Fibroblast of gingiva (primary cell): ENCODE measurements at places on chromosomes 12 and 14.

GRCh38 chr12:2693244-2693860 lies 101.4 kb upstream of the FKBP4 start:
- no peak for DNase-seq

DNA sequence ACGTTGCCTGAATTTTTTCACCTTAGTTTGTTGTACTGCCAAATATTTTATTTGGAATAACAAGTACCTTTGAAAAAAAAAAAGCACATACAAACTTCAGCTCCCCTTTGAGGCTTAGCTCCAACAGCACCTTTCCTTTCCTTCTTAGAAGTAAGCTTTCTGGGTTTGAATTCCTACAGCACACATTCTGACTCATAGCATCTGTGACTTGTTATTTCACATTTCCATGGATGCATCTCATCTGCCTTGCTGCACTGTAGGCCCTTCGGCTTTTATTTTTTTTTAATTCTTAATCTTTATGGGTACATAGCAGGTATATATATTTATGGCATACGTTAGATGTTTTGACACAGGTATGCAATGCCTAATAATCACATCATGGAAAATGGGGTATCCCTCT lies 7.2 kb downstream of the LGALS3 start:
- peak; percentile 46 for DNase-seq

GRCh38 chr14:56202256-56202655 lies 84.0 kb downstream of the PELI2 start:
- DNase-seq: no peak

- no peak for DNase-seq
Measured at GRCh38 chr12:41794336-41794735, 350.3 kb downstream of the GXYLT1 start.

DNA sequence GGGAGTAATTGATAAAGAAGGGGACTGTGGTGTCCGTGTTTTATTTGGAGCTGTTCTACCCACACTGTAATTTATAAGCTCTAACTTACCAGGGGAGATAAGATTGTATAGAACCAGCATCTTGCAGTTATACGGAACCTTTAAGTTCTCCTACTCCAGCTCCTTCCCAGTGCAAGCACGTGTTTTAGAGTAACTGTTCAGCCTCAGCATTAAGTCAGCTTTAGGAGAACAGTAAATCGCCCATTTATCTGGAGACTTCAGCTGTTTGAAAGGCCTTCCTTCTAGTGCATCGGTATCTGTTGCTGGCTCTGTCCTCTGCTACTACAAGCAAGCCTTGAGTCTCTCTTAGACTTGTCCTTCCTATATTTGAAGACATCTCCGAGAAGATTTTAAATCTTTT lies 95.6 kb downstream of the ETV6 start:
- DNase-seq: no peak

- peak; percentile 64 for DNase-seq
Measured at GRCh38 chr14:99737451-99737951, 53.4 kb downstream of the CYP46A1 start.

GRCh38 chr12:21715386-21715785 lies 57.7 kb upstream of the LDHB start:
- no peak for DNase-seq

- DNase-seq: no peak
Measured at GRCh38 chr12:94779485-94779884, 129.1 kb upstream of the TMCC3 start.

DNA sequence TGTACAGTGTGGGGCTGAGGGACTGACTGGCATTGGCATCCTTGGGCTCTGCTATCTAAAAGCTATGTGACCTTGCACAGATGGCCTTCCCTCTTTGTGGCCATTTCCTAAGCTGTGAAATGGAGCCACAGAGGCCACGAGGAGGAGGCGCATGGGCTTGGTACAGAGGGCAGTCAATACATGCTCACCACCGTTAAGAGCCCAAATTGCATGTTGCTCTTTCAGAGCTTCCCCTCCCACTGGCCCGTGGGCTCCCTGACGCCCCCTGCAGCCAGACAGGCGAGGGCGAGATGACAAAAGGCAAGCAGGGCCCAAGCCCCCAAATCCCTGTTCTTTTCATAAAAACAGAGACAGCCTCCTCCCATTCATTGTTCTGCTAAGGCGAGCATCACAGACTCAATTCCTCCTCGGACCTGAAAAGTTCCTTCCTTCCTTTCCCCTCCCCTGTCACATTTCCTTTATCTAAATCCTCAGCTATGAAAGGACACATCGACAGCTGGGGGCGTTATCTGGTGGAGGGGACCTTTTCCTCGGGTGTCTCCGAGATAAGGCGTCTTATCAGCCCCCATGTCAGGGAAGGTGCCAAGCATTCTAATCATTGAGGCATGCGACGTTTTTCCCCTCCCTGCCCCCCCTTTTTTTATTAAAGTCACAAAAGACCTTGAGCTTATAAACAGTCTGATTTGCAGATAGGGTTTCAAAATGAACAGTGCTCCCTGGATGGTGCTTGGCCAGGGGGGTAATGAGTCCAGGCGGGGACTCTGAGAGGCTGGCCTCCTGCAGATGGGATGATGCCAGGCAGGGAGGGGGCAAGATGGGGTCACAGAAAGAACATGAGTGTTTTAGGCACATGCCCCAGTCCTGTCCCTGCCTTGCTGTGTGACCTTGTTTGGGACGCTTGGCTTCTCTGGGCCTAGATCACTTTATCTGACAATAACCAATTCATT lies 26.4 kb downstream of the FAM222A start:
- no peak for DNase-seq

- DNase-seq: peak; percentile 22
Measured at GRCh38 chr12:111981987-111982386, 31.0 kb downstream of the TMEM116 start.

DNA sequence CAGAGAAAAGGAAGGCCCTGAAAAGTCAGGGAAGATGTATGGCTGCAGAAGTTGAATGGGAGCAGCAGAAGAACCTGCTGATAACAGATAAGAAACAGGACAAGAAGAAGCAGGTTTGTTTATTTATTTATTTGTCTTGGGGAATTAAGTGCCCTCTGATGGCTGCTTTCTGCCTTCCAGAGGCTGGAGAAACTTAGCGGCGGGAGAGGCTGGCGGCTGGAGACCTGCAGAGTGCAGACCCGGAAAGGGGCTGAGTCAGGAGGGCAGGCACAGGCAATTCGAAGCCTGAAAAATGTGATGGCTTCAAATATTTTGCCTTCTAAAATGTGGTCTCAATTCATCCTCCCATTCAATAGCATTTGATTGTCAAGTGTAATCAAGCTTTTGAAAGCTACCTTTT lies 168.2 kb upstream of the GZMB start:
- no peak for DNase-seq

GRCh38 chr12:129145381-129145780 lies 292.1 kb downstream of the GLT1D1 start:
- DNase-seq: no peak

GRCh38 chr12:121145221-121145620 lies 12.5 kb downstream of the P2RX7 start:
- DNase-seq: no peak

- DNase-seq: no peak
Measured at GRCh38 chr14:27077214-27077613, 479.4 kb upstream of the NOVA1 start.

- DNase-seq: no peak
Measured at GRCh38 chr12:10086387-10086786, 12.4 kb downstream of the CLEC1A start.

GRCh38 chr12:51318846-51319599 lies 5.0 kb downstream of the BIN2 start:
- DNase-seq: no peak

DNA sequence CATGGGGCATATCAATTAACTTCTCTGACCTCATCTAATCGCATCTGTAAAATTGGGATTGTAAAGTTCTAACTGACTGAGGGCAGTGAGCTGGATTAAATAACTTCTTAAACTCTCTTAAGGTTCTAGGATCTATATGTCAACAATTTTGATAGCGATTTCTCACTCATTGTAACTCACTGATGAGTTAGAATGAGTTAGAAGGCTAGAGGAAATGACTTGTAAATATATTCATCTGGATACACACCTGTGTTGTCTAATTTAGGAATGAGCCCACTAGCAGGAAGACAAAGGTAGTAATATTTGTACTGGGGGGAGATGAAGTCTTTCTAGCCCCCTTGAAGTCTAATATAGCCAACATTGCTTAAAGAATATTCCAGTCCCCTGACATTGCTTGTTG lies 46.3 kb upstream of the CERS5 start:
- DNase-seq: no peak

DNA sequence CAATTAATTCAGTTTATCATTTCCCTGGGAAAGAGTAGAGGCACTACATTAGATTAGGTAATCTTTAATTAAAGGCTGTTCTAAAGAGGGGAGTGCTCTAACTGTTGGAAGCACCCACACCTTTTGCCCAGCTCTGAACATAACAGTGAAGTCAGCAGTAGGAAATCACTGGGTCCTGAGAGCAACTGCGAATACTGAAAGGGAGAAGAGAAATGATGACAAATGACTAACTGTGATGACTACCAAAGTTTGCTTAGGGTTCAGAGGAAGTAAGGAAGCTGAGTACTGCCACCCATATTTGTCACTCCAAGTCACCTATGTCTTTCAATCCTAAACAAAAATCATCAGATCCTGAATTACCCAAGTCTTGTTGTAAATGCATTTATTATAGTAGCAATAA lies 140.6 kb downstream of the EPS8 start:
- DNase-seq: no peak

GRCh38 chr14:58717211-58717610 lies 79.4 kb downstream of the DACT1 start:
- no peak for DNase-seq

GRCh38 chr12:32360956-32361355 lies 38.4 kb upstream of the FGD4 start:
- DNase-seq: no peak

DNA sequence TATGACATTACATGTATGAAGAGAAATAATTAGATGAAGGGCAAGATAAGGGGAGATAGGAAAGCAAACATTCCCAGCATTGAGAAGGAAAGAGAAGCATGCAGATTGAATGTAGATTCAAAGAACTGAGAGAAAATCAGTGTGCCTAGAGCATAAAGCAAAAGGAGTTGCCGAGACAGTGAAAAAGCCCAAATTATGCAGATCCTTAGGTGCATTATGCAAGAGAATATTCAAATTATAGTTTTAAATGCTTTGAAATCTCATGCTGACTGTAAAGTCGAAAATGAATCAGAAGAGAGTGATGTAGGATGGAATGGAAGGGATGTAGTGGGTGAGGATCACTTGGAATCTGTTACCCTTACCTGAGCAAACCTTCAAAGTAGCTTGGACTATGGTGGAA lies 49.9 kb downstream of the PPP4R4 start:
- no peak for DNase-seq

GRCh38 chr12:115932066-115932465 lies 345.4 kb downstream of the MED13L start:
- DNase-seq: no peak

GRCh38 chr12:6321905-6322304 lies 11.4 kb downstream of the PLEKHG6 start:
- no peak for DNase-seq

GRCh38 chr14:32934073-32934880 lies 4.4 kb upstream of the NPAS3 start:
- peak; percentile 33 for DNase-seq

DNA sequence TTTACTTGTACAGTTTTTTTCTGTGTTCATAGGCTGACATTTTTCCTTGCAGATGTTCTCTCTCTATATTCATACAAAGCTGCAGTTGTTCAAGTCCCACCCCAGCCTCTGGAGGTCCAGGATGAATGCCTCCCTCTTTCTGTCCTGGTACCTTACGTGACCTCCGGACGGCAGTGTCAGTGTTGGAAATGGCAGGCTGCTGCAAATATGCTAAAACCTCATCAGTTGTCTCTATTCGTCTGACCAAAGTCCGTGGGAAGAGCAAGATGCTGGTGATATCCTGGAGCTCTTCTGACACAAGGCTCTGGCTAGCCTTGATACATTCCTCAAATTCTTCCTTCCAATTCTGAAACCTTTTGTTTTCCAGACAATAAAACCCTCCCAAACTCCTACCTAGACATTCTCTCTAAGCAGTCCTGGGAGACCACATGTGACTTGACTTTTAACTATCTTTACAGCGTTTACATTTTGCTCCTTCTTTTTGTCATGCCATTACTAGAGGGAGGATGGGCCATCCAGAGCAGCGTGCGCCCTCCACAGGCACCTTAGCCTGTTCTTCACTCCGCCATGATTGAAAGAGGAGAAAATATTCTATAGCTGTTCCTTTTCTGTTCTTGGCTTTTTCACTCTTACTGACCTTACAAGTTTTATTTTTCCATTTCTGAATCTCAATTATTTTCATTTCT lies 143.6 kb downstream of the RGS6 start:
- DNase-seq: no peak

DNA sequence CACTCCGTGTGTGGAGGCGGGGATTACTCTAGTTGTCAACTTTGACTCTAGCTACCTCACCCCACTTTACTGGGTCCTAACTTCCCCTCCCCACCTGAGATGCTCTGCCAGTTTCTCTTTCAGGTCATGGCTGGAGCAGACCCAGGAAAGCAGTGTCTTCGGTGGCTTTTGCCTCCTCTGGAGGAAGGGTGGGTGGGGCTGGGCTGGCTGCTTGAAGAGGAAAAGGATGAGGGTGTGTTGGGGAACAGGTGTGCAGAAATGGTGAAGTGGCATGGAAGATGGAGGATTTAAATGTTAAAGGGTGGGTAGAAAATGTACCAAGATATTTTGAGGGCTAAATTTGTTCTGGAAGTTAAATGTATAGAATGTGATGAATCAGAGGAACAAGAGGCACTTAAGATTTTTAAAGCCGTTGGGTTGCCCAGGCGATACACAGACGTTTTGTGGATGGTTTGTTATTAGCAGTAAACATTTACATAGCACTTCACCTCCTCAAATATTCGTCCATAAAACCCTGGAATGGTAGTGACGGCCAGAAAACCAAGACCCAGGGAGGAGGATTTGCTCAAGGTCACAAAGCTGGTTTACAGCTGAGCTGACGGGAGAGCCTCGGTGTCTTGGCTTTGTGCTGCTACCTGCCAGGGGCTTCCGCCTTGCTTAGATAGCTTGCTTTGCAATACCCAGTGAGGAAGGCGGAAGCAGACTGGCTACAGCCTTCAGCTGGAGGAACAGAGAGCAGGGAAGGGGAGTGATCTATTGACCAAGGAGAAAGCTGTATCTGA lies 72.2 kb upstream of the PRMT8 start:
- no peak for DNase-seq

GRCh38 chr12:88925454-88925853 lies 345.2 kb upstream of the KITLG start:
- DNase-seq: peak; percentile 31

DNA sequence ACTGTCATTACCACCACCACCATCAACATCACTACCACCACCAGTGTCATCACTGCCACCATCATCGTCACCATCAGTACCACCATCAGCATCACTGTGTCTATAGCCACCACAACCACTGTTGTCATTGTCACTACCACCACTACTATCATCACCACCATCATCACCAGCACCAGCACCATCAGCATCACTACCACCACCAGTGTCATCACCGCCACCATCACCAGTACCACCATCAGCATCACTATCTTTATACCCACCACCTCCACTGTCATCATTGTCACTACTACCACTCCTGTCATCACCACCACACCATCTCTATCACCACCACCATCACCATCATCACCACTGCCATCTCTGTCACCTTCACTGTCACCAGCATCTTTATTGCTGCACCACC lies 60.6 kb downstream of the BEGAIN start:
- DNase-seq: peak; percentile 21

- DNase-seq: no peak
Measured at GRCh38 chr12:126706300-126706699, 1560.7 kb upstream of the TMEM132C start.

GRCh38 chr14:103576371-103577024 lies 13.7 kb downstream of the COA8 start:
- DNase-seq: peak; percentile 92

GRCh38 chr14:79448960-79449359 lies 762.3 kb downstream of the DIO2 start:
- DNase-seq: no peak

GRCh38 chr12:64893961-64894360 lies 69.5 kb downstream of the TBC1D30 start:
- peak; percentile 64 for DNase-seq
